ENCODE measurements at places on chromosomes 4 and X.

GRCh38 chr4:113290666-113291065 is 241.2 kb downstream of the ANK2 start:
- no peak for DNase-seq

DNA sequence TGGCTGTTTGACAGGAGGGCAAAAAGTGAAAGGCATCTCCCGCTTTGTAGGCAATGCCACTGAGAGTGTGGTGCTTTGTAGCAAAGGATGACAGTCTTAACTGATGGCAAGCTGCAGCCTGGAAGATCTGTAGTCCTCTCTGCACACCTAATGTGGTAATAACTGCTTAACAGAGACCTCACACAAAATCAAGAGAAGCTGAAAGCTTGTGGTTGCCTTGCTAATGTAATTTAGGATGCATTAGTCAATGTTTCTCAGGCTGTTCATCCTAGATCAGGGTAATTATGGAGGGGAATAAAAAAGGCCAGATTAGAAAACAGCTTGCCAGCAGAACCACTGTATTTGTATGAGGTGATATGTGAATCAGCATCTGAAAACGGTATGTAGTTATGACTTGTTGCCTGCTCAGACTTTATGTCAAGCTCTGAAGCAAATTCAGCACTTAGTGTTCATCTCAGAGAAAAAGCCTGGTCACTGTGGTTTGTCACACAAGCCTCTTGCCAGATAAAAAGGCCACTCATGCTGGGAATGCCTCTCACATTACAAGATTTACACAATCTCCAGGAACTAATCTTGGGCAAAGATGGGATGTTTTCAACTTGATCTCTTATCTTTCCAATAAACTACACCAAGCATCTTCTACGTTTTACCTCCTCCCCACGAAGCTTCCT is 130.8 kb downstream of the ENOX2 start:
- DNase-seq: peak; percentile 1

DNA sequence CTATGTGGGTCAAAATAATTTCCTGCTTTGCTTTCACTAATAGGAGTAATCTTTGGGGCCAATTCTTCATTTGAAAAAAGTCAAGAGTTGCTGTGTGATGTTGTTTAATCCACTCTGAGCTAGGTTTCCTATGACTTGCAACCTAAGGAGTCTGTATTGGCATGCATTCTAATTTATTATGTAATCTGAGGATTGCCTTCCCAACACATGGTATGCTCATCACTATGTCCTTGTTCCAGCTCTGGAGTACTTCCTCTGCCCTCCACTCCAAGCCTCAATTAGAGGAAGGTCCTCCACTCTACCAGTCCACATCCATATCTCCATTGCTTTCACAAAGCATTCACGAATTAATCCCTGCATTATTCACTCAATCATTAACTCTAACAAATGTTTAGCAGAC is 56.1 kb downstream of the PPP3CA start:
- no peak for DNase-seq

- no peak for DNase-seq
These were observed 170.5 kb upstream of the EMCN start for GRCh38 chr4:100688368-100688767.

DNA sequence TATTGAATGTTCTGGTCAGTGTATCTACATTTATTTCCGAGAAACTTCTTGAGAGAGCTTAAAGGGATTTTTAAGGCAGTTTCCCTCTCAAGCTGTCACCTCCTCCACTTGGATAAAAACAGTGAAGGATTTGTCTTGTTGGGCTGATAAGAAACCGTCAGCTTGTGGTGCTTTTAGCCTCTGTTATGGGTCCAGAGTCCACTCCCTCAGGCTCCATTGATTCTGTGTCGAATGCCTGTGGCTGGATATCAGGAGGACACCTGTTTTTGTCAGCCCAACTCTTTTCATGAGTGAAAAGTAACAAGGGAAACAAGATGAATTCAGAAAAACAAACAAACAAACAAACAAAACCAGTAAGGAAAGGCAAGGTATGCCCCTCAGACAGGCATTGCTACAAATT is 12.4 kb downstream of the CLCN4 start:
- no peak for DNase-seq

- DNase-seq: no peak
These were observed 44.9 kb upstream of the GUCY1B1 start for GRCh38 chr4:155713911-155714310.
